IPS DF 19.7 (cell line): ENCODE measurements at places on chromosomes 7 and 10.

DNA sequence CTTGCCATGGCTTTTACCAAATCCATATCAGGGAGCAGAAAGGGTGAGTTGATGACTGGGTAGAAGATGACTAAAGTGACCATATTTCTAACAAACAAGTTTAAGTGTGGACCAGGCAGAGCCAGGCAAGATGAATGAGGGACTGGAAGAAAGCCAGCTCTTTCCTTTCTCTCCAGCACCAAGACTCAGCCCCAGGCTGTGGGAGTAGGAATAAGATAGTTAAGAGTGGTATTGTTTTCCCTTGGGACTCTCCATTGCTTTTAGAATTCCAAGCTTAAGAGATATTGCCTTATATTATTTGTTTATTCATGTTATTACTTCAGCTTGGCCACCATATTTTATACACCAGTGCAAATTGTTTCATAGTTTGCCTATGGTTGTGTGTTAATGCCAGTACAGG is 28.8 kb upstream of the TSPAN33 start:
- no peak for DNase-seq

DNA sequence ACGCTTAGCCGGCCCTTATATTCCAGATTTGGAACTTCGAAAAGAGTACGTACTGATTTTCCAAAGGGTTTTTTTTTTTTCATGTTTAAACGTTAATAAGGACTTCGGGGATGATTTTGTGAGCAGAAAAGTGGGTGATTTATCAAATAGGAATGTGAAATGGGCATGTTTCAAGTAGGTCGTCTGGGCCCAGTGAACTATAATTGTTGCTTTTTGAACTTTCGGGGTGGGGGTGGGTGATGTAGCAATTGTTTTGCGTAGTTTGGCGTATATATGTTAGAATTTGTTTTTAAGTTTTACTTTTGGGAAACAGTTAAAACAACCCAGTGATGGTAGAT is 299 bp upstream of the PBLD start:
- no peak for DNase-seq

DNA sequence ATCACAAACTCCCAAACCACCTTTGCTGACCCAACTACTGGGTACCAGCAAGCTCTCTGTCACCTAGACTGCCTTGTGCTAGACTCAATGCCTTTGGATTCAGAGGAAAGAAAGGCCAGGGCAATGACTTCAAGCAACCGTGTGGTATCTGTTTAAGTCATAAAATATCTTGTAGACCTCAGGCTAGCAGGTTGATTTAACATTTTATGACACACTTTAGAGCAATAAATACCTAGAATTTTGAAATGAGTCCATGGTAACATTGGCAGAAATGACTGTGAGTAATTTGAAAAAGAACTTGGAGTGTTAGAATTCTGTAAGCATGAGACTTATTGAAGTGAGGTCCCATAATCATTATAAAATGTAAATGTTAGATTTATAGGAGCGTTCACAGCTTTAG is 87.2 kb downstream of the TWIST1 start:
- no peak for DNase-seq

DNA sequence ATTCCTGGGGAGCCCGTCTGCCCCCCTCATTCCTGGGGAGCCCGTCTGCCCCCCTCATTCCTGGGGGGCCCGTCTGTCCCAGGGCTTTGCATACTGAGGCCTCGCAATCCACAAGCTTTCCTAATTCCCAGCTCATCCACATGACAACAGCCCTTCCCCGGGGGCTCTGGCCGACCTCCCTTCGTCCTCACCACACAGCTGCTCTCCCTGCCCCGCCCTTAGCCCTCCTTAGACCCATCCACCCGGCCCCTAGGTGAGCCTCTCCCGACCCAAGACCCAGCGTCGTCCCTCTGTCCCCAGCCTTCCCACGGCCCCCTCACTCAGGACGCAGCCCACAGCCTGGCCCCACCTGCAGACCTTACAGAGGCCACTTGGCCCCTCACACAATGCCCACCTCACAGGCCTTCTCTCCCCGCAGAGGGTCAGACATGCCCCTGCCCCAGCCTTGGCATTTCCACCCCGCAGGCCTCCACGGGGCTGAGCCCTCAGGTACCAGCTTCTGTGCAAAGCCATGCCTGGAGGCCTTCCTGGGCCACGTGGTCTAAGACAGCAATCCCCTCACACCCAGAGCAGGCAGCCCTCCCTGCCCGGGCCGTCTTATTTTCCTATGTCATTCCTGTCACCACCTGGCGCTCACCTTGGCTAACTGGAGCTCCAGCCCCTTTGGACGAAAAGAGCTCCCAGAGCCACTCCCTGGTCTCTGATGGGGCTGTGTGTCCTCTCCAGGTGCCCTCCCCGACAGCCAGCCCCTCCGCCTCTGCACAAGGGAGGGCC is 3.5 kb upstream of the FAM20C start:
- DNase-seq = no peak

DNA sequence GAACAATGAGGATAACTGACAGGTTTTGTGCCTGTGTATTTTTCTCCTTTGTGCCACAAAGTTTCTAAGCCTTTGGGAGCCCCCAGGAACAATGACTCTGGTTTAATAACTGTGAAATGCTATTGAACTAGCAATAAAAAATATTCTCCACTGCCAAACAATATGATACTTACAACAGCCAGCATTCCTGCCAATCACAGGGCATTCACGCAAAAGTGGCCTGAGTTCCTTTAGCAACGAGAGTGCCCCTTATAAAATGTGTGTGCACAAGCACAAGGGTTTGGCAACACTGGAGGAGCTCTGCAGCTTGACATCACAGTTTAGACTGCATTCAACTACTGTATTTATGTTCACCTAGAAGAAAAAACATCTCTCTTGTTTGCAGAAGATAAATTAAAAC is 412.9 kb upstream of the NFE2L3 start:
- DNase-seq = no peak

- no peak for DNase-seq
Observed at GRCh38 chr10:48636231-48636630, 31.4 kb upstream of the ARHGAP22 start.

DNA sequence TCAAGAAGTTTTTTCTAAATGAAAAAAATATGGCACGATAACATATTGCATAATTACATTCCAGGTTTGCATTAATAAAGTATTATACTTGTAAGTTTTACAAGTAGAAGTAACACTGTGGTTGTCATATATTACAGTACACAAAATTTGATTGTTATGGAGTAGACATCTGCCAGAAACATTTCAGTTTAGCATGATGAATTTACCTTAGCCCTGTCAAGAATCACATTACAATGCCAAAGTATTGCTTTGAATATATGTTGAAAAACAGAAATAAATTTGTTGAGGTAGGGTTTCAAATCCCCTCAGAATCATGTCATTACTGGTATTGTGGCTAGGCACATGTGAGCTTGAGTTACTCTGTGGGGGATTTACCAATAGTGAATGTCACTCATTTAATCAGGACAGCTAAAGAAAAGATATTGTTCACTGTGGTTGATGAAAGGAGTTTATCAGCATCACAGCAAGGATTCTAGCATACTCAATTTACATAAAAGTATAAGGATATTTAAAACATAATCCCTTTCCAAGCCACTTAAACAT is 112.1 kb downstream of the MDFIC start:
- no peak for DNase-seq

GRCh38 chr7:112202816-112203215 is 3.4 kb downstream of the DOCK4 start:
- no peak for DNase-seq

DNA sequence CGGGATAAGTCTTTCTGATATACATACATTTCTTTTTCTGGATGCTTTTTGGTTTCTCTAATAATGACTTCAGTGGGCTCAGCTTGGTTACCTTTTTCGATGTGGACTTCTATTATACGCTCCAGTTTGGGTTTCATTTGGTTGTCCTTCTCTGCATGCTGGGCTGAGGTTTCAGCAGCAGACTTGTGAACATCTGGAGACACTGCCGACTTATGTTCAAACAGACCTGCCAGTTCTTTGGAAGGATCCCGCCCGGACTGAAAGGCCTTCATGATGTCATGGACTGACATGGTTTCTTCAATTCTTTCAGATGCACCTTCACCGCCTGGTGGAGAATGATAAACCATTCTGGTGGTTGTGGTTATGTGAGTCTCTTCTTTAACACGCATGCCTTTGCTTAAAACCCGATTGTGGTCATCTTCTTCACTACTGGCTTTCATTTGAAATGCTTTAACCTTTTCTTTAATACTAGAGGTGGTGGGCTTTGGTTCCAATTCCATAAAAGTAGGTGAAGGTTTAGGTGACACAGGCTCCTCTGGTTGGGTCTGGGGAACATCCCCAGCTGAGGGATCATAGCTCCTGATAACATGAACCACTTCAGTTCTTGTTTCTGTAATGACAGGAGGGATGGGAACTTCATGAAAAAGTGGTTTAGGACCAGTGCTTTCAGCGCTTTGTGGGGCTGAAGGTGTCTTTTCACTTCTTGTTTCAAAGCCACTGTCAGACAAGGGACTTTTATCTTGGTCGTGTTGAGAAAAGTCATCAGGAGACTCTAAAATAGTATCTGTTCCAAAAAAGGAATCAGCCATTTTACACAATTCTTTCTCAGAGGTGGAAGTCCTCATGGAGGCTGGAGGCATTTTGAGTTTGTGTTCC is 167.7 kb upstream of the CCDC6 start:
- no peak for DNase-seq

GRCh38 chr10:16905320-16905719 is 88.1 kb upstream of the RSU1 start:
- DNase-seq = no peak

- no peak for DNase-seq
Observed at GRCh38 chr10:129770286-129770685, 193.8 kb downstream of the EBF3 start.

DNA sequence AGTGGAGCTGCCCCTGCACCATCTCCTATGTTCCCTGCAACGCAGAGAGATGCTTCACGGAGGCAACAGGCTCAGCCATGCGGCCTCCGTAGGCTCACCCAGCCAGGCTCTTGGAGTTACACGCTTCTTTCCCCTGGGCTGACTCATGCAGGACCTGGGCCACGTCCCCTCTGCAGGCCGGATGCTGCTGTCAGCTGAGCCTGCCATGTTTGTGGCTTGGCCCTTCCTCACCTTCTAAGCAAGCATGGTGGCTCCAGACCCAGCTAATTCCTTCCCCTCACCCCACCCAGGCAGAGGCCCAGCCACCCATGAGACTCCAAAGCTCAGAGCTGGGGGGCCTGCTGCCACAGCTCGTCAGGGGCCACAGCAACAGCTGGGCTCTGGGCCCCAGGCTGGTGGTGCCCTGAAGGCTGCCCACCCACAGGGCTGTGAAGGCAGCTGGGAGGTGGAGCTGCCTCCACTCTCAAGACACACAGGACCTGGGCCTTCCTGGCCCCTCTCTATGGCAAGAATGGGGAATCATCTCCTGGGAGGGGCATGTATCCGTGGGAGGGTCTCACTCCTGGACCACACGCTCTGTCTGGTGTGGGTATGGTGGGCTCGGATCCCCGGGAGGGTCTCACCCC is 219.6 kb downstream of the ELFN1 start:
- DNase-seq = no peak

DNA sequence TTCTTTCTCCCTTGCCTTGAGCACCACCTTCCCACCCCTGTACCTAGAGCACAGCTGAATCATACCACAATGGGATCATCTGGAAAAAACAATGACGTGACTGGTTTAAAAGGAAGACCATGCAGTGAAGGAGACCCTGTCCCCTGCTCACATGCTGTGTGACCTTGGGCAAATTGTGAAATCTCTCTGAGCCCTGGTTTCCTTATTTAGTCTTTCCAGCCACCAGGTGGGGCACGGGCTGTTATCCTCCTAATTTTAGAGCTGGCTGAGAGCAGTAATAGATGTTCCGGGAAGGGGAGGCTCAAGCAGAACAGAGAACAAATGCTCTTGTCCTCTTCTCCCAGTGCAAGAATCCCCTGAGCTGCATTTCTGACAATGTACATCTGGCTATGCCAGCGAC is 198.3 kb downstream of the RPS24 start:
- DNase-seq = no peak

- no peak for DNase-seq
Observed at GRCh38 chr7:22715969-22716368, 11.0 kb upstream of the IL6 start.

GRCh38 chr10:85602713-85603112 is 763.9 kb downstream of the GRID1 start:
- no peak for DNase-seq

- DNase-seq = no peak
Observed at GRCh38 chr7:44707558-44708230, 41.0 kb upstream of the ZMIZ2 start.

- DNase-seq = no peak
Observed at GRCh38 chr10:32007026-32007425, 49.2 kb downstream of the KIF5B start.

DNA sequence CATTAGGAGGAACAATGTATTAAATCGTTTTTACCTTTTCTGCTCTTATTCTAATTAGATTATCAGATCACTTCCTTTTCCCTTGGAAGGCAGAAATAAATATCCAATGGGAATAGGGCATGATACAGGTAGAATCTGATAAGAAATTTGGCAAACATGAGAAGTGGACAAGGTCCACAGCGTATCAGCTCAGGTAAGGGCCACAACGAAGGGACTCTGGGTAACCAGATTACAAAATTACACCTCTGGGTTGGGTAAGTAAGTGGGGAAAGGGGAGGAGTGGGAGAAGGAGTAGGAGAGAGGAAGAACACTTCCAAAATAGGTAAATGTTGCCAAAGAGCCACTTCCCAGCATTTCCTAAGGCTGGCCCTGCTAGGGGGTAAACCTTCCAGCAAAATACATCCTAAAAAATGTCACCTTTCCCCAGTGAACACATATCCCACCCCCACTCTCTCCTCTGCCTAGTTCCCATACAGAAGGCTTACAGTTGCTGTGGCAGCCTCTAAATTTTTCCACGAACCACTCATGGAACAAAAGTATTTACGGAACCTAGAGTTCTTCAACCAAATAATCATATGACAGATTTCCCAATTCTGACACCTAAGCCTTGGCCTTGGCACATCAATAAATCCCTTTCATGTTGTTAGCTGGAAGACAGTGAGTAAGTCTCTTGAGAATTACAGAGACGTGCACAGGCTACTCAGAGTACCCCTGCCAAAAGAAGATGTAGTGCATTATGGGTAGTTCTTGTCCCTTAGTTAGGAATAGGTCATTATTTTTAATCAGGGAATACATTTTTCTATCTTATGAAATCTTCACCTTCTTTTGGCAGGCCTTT is 51.5 kb upstream of the DLX6 start:
- no peak for DNase-seq

DNA sequence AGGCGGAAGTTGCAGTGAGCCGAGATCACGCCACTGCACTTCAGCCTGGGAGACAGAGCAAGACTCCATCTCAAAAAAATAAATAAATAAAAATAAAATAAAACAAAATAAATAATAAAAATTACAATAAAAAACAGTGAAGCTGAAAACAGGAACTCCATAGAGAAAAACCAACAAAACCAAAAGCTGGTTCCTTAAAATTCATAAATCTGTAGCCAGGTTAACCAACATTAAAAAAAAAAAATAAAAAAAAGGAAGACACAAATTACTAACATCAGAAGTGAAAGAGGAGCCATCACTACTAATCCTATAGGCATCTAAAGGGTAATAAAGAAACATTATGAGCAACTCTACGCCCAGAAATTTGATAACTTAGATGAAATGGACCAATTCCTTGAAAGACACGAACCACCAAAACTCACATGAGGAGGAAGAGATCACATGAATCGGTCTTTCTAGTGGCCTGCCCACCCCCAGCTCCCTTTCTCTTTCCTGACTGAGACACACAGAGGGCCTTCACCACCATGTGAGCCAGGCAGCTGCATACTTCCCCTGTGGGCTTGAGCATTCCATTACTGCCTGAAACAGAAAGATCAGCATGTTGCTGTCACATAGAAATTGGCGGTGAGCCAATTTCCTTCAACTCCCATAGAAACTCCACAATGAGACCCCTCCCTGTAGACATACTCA is 208.7 kb downstream of the MAD1L1 start:
- DNase-seq = no peak
